ENCODE measurements at places on chromosomes 11 and 22.

GRCh38 chr11:8658321-8659057 is 24.0 kb downstream of the TRIM66 start:
- DNase-seq = peak; percentile 25

DNA sequence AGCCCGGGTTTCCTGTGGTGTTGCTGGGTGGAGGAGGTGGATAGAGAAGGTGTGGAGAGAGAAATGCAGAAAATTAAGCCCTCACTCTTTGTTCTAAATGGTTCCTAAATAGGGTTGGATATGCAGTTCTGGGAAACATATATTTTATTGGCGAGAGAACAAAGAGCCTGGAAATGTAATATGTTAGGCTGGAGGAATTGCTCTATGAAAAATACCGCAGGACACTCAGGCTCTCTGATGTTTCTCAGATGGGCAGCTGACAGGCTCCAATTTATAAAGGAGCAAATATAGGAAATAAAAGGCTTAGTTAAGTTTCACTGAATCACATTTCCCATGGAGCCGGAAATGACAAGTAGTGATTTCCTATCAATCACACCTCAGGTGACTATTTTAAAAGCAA is 428.0 kb downstream of the TMEM135 start:
- no peak for DNase-seq

DNA sequence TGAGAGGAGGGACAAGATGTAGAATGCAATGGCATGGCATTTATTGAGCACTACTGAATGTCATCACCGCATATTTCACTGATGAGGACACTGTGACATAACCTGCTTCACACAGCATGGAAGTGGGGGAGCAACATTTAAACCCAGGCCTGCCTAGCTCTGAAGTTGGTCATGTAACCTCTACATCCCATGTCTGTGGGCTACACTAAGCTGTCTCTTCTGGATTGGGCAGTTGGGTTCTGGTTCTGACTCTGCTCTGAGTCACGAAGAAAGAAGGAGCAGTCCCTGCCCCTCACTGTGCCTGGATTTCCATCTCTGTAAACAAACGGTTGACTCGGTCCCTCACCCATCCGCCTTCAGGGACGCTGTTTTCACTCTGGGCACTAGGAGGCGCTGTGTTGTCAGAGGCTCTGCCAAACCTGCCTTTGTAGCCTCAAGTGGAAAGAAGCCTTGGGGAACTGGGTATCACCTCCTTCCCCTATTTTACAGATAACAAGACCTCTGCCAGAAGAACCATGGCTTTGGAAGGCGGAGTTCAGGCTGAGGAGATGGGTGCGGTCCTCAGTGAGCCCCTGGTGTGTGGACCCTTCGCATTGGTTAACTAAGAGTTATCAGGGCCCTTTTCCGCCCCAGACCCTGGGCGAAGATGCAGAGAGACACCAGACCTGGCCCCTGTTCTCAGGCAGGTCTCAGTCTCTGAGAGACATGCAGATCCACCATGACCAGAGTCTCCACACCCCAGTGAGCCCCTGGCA is 12.7 kb upstream of the ARHGEF17 start:
- peak; percentile 89 for DNase-seq

DNA sequence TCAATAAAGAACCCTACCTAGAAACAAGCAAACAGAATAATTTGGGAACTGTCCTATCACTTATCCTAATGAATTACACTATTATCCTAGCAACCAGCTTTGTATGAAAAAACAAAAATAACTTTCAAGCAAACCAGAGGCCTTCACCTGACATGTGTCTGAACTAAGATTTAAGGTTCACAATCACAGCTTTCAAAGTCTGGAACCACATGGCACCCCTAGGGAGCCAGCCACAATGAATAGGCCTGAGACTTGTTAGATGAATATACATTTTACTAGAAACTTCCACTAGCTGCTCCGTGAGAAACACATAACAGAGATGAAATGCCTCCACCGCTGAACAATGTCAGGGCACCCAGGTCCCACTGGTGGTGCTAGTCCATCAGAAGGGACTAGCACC is 65.8 kb upstream of the CYP2D6 start:
- DNase-seq = no peak

DNA sequence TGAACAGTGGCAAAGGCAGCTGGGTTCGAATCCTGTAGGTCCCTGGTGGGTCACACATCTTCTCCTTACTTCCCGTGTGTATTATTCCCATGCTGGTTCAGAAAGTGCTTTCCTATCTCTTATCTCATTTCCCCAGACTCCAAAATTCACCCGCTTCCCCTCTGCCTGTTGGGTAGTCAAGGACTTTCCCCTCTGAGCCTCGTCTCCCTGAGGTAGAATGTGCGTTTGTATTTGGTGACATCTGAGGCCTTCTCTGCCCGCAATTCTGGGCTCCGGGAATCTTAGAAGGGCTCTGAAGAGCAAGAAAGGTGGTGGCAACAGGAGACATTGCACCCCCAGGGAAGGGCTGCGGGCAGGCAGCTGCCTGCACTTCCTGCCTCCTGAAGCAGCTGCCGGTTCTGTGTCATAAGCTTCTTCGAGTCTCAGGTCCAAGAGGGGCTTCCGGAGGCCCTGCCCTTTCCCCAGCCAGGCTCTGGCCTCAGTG is 5.9 kb downstream of the LRRC32 start:
- DNase-seq = no peak

DNA sequence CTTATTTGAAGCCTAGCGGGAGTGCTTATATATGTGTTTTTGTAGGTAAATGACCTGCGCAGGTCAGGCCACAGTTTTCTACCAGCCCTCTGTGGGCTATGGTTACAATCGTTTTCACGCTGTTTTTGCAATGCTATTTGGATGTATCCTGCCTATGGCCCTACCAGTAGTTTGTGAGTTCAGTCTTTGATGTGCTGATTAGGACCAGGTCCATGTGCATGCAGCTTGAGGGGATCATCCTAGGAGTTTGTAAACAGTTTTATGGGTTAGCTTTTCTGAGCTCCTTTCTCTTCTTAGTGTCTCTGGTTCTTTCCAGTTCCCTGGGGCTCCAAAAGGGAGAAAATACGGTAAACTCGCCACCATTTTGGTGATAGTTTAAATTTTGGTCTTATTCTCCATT is 142.5 kb downstream of the LDLRAD3 start:
- DNase-seq = no peak

GRCh38 chr11:93407777-93408401 is 77.3 kb downstream of the DEUP1 start:
- no peak for DNase-seq

DNA sequence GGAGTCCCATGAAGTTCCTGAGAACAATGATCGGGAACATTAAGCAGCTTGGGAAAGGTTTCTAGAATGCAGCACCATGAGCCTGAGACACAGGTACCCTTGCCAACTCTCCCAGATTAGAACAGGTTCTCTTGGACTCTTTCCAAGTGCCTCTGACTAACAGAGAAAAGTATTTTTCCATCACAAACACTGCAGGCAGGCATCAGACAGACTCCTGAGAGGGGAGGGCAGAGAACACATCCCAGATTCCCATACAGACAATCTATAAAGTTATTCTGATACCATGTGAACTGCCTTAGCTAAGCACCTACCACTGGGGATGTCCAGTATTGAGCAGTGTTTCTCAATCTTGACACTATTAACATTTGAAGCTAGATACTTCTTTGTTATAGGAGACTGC is 27.3 kb downstream of the SERGEF start:
- no peak for DNase-seq

GRCh38 chr22:36819112-36819511 is 2.3 kb upstream of the PVALB start:
- DNase-seq = no peak

DNA sequence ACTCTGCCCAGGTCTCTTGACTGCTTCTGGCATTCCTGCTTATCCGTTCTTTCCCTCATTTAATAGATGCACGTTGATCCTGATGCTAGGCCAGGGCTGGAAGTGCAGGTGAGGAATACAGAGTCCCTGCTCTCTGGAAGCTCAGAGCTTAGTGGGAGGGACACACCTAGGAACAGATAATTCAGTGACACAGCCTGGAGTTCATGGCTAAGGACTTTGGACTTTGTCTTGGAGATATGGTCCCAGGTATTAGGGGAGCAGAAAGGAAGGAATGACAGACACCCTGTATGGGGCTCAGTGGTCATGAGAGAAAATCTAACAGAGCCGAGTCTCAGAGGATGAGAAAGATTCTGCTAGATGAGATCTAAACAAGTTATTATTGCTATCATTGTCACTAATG is 160.6 kb downstream of the PKNOX2 start:
- no peak for DNase-seq

GRCh38 chr11:84923489-84923888 is 703.7 kb downstream of the DLG2 start:
- DNase-seq = no peak

- DNase-seq = no peak
Measured at GRCh38 chr11:17805873-17806272, 71.3 kb downstream of the KCNC1 start.

DNA sequence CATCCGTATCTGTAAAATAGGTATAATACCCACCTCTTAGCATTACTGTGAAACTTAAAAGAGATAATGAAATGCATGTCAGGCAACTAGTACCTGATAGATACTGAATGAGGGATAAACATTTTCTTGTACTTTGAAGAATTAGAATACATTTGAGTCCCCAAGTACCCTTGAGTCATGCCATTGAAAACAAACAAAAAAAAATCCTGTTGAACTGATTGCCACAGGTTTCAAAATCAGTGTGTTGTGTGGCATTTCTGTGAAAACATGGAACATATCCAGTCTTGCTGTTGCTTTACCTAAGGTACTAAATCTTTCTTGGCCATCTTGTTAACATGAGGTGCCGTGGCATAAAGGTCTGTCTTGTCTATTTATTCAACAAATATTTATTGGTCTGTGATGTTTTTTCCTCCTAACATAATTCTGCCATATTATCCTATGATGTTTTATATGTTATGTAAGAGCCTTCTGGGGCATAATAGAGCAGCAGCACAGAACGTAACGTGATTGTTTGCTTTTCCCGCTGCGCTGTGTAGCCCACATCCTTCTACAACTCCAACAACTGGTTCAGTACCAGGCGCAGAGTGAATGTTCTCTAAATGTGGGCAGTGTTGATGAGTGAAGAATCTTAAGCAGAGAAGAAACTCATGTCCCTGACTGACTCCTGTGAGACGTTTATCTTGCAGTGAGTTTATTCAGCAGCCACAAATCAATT is 79.3 kb upstream of the RAB1B start:
- no peak for DNase-seq
